ENCODE measurements at places on chromosomes 7 and 10. TPM values are rescaled to one million over a fixed set of nuclear protein-coding genes. Genes with fewer than 3 reads are reported as not detected.

DNA sequence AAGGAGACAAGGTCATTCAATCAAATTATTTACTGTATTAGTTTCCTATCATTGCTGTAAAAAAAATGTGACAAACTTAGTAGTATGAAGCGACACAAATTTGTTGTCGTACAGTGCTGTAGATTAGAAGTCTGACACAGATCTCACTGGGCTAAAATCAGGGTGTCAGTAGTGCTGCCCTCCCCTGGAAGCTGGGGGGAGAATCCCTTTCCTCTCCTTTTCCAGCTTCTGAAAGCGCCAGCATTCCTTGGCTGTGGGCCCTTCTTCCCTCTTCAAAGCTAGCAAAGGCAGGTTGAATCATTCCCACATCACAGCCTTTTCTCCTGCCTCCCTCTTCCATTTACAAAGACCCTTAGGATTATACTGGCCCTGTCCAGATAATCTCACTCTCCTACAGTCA lies 28.0 kb downstream of the VPS41 start:
- DNase-seq, result no peak

- DNase-seq, result no peak
Measured at GRCh38 chr7:17745610-17746009, 194.7 kb downstream of the SNX13 start.

DNA sequence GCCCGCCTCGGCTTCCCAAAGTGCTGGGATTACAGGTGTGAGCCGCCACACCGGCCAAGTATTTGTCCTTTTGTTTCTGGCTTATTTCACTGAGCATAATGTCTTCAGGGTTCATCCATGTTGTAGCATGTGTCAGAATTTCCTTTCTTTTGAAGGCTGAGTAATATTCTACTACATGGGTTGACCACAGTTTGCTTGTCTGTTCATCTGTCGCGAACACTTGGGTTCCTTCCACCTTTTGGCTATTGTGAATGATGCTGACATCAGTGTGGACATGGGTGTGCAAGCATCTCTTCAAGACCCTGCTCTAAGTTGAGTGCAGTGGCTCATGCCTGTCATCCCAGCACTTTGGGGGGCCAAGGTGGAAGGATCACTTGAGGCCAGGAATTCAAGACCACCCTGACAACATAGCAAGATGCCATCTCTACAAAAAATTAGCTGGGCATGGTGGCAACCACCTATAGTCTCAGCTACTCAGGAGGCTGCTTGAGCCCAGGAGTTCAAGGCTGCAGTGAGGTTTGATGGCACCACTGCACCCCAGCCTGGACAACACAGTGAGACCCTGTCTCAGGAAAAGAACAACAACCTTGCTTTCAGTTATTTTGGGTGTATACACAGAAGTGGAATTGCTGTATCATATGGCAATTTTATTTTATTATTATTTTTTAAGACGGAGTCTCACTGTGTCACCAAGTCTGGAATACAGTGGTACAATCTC lies 17.0 kb downstream of the CHST12 start:
- no peak for DNase-seq

DNA sequence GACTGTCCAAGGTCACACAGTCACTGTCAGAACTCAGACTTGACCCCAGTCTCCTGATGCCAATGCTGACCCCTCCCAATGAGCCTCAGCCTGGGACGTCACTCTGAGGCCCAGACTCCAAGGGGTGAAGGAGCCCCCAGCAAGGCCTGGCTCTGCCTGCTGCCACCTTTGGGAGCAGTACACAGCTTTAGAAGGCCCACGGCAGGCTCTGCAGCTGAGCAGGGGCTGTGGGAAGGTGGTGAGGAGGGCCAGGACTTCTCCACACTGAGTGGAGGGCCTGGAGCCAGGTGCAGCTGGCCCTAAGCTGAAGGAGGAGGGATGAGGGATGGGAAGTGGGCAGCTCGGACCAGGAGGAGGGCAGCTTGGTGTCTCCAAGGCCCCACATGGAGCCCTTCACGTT lies 23.9 kb upstream of the ZMIZ1 start:
- no peak for DNase-seq

- DNase-seq, result no peak
Measured at GRCh38 chr7:34991938-34992840, 45.1 kb downstream of the DPY19L1 start.

DNA sequence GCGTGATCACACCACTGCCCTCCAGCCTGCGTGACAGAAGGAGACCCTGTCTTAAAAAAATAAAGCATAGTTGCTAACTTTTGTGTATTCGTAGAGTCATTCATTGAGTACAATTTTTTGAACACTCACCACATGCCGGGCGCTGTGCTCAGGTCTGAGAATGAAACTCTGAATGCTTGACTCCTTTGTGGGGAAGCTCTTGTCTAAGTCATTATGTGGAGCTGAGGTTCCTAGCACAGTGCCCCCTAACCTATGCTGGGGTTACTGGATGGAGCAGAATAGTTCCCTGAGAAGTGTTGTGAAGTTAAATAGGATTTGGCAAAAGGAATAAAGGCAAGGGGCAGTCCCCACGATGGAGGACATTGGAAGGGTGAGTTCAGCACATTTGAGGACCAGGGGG lies 123.3 kb downstream of the CELF2 start:
- DNase-seq, result no peak

GRCh38 chr7:99731638-99732374 lies 3.2 kb downstream of the CYP3A7 start:
- DNase-seq, result no peak

- no peak for DNase-seq
Measured at GRCh38 chr10:88138319-88138848, 275.0 kb downstream of the PTEN start.

- DNase-seq, result no peak
Measured at GRCh38 chr7:22325671-22326070, 31.3 kb downstream of the RAPGEF5 start.

GRCh38 chr10:51073453-51074237 lies 642 bp upstream of the PRKG1 start:
- peak; percentile 54 for DNase-seq

GRCh38 chr10:129659508-129660268 lies 192.6 kb downstream of the MGMT start:
- DNase-seq, result no peak

DNA sequence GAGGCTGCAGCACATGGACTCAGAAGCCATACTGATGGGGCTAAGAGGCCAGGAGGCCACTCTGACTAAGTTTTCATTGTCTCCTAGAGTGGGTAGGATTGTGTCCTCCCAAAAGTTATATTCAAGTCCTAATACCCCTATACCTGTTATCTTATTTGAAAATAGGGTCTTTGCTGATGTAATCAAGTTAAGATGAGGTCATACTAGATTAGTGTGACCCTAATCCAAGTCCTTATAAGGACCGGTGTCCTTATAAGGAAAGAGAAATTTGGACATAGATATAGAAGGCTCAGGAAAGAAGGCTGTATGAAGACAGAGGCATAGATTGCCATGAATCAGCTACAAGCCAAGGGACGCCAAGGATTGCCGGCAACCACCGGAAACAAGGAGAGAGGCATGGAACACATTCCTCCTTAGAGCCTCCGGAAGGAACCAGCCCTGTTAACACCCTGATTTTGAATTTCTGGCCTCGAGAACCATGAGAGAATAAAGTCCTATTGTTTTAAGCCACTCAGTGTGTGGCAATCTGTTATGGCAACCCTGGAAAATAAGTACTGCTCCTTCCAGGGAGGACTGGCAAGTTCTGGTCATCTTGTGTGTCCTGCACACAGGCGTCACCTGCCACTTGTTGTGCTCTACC lies 157.0 kb downstream of the EMX2 start:
- no peak for DNase-seq

DNA sequence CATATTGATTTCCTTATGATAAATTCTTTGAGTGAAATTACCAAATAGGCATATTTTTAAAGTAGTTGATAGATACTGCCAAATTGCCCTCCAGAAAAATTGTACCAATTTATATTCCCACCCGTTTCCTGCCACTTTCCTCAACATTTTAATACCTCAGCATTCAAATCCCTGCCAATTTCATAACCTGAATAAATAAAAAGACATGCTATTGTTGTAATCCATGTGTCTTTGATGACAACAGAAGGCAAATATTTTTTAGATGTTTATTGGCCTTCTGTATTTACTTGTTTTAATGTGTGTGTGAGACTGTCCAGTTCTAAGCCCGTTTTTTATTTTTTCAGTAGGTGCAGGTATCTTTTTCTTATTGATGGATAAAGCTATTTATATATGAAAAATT lies 71.7 kb downstream of the TEX36 start:
- DNase-seq, result no peak

GRCh38 chr7:153939177-153939576 lies 113.0 kb upstream of the DPP6 start:
- DNase-seq, result no peak

- peak; percentile 70 for DNase-seq
Measured at GRCh38 chr10:3783316-3783681, 1.7 kb downstream of the KLF6 start.

DNA sequence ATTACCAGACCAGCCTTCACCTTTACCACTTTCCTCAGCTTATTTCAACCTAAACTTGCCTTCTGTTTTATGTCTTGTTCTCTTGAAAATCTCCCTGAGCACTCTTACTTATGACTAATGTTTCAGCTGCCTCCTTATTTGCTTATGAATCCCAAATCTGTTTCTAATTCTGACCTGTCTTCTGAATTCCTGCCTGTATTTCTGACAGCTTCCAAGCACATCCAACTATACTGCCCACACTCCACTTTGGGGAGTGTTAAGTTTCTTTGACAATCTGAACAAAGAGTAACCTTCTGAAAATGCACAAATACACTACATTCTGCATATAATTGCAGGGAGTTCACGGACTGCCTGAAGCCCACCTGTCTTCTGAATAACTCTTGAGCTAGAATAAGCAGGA lies 48.7 kb downstream of the ARMC3 start:
- no peak for DNase-seq

GRCh38 chr7:71112436-71112835 lies 19.5 kb upstream of the GALNT17 start:
- DNase-seq, result no peak

Gene HBP1
- polyA plus RNA-seq, result 133 TPM

Gene STEAP1
- polyA plus RNA-seq, result 16.5 TPM

Gene CALHM1
- 0.05 TPM for polyA plus RNA-seq

Gene AP4M1
- 33.2 TPM for polyA plus RNA-seq

Gene ASB10
- not detected for polyA plus RNA-seq

Measured in left kidney (tissue), 8 donors.